Activated gamma-delta T cell (primary cell): ENCODE measurements at places on chromosomes 7 and 10.

- DNase-seq: no peak
Measured at GRCh38 chr7:155950898-155951553, 138.8 kb upstream of the SHH start.

DNA sequence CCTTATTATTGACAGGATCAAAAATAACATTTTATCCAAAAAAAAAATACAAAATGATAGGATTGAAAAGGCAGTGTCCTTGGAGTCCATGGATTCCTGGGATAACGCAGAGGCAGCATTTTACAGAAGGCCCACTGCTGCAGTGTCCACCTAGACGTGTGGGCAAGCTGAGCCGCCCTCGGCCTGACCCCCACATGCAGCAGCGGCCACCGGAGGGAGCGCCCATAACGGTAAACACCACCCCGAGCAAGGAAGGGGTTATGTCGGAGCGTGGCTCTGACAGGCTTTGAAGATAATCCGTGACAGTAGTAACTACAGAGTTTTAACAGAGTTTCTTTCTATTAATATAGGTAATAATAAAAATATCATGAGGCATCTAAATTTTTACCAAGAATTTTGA lies 45.3 kb upstream of the PITRM1 start:
- DNase-seq: no peak

DNA sequence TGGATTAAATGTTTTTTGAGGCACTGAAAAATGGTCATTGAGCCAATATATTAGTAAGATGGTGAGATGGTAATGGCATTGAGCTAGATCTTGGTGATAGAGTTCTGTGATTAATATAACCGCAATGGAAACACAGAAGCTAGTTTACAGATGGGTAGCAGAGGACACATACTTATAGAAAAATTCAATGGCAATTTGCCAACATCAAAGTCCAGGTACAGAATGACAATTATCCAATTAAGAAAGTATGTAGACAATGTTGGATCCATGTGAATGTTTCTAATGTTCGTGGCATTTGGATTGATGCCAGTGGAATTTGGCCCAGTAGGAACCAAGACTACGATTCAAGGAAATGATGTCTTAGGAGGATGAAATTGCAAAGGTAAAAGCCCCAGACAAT lies 187.8 kb downstream of the GNAT3 start:
- DNase-seq: no peak

DNA sequence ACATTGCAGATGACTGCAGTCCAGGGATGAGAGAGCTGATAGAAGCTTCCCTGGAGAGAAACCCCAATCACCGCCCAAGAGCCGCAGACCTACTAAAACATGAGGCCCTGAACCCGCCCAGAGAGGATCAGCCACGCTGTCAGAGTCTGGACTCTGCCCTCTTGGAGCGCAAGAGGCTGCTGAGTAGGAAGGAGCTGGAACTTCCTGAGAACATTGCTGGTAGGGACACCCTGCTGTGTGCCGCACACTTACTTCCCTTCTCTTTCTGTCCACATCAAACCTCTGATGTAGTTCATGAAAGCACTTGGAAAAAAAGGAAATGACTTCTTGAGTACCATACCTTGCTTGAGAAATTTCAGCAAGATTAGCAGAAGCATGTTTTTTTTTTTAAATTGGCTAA lies 25.3 kb downstream of the MAP3K8 start:
- DNase-seq: no peak

GRCh38 chr10:126637501-126637900 lies 33.0 kb downstream of the C10orf90 start:
- DNase-seq: no peak

GRCh38 chr7:27245798-27246691 lies 3.4 kb downstream of the EVX1 start:
- no peak for DNase-seq

GRCh38 chr7:17489961-17490360 lies 191.5 kb downstream of the AHR start:
- DNase-seq: no peak
